ENCODE measurements at places on chromosomes 3 and 15.

DNA sequence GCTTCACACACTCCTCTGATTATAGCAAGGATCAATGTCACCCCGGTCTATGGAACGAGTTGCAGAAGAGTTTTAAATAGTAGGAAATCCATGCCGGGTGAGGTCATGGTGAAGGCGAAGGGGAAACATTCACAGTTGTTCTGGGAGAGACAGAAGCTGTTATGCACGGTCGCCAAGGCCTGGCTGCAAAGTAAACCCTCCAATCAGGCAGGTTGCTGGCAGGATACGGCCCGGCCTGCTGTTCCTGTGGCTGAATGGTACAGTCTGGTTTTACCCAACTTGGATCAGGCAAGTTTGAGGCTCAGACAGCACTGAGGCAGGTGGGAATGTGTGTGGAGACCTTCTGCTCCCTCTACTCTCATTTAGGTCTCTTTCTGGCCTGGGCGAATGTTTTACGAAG, 45.3 kb upstream of the ATP2B2 start:
- DNase-seq = no peak

DNA sequence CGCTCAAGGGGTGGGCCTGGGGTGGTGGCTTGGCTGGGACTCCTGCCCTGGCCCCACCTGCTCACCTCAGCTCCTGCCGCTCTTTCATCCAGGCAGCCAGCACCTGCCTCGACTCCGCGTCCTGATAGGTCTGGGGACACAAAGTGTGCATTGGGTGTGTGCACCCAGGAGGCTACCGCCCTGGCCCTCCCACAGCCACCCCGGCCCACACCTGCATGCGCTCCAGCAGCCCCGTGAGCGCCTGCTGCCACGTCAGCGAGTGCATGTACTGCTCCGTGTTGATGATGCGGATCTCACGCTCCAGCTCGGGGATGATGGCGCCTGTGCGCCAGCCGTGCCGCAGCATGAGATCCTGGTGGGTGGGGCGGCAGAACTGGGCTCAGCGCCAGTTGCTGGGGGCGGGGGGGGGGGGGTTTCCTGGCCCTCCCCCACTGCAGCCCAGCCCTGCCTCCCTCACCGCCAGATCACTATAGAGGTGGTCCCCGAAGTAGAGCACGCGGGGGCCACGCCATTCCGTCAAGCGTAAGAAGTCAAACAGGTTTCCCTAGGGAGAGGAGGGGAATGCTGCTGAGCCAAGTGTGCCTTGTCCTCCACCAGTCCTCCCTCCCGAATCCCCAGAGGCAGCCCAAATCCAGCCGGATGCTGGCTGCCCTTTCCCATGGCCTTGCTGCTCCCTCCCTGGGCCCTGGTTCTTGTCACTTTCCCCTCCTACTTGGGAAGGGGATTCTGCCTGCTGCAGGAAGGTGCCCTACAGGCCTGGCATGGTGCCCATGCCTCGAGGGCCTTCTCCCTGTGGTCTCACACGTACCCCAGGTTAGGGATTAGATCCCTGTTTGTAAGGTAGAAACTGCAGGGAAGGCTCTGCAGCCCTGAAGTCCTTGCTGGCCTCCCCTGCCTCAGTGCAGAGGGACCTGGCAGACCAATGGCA, 8.6 kb downstream of the NT5DC2 start:
- no peak for DNase-seq

DNA sequence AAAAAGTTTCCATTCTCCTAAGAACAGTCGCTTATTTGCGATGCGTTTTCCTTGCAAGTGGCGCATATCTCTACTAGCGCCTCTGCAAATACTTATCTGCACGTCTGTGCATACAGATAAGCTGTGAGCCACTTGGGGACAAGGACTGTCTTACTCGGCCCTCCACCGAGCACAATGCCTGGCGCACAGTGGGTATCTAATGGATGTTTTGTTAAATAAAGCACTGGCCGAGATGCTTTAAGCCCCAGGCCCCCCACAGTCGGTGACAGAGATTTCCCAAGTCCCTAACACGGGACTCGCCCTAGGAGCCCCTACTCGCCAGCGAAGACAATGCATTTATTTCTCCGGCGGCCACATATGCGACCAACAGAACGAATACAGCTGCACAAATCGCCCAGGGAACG, 503 bp downstream of the HLTF start:
- DNase-seq = peak; percentile 41

DNA sequence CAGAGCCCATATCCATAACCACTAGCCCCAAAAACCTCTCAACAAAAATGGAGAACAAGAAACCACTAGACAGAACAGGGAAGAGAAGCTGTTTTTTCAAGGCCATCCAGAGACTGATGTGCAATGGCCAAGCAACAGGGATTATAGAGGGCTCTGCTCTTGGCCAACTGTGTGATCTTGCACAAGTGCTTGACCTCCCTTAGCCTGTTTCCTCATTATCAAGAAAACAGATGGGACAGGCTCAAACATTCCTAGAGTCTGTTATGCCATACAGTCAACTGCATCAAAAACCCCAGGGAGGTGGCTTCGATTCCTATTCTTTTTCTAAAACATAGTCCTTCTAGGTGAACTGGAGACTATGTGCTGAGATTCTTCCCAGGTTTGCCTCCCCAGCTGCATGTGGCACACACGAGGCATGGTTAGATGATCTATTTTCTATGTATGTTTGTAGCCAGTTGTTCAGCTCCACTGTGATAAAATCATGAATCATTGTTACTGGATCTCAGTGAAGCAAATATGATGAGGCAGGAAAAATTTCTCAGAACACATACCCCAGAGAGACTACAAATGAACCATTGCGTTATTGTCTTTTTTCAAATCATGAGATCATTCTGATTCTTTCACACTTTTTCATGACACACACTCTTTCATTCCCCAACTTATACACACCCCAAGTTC, 132.9 kb upstream of the TGFBR2 start:
- DNase-seq = peak; percentile 91

GRCh38 chr3:183591881-183592521, 36.5 kb upstream of the KLHL6 start:
- DNase-seq = peak; percentile 42

GRCh38 chr15:88663141-88663621, 24.4 kb downstream of the ISG20 start:
- peak; percentile 42 for DNase-seq

GRCh38 chr15:73030122-73030679, 22.1 kb upstream of the NEO1 start:
- no peak for DNase-seq

GRCh38 chr15:95864467-95864886, 466.0 kb upstream of the NR2F2 start:
- no peak for DNase-seq

DNA sequence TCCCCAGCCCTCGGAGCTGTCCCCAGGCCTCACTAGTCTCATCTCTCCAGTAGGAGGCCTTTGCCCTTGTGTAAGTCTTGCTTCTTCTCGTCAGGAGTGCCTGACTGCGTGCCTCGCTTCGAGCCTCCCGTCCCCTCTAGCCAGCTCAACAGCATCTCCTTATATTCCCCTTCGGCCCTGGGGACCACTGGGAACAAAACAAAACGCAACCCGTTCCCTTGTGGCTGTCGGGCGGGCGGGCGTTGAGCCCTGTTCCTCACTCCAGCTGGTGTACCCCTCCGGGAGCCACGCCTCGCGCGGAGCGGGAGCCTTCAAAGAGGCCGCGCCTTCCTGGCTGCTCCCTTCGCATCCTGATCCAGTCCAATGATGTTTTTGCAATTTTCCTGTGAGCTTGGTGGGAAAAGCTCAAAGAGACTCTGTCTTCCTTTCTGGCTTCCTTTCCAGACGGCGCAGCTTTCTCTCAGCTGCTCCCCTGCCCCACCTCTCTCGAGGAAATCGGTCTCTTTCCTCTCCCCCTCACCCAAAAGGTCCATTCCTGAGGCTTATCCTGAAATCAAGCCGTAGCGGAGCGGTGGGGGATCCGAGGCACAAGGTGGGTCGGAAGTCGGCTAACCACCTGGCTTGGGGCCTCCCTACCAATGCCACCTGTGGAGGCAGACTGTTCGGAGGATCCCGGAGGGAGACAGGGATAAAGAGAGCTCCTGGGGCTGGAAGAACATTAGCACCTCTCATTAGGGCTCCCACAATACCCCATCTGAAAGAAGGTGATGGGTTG, 33.4 kb upstream of the SRP14 start:
- DNase-seq = no peak

- DNase-seq = no peak
Measured at GRCh38 chr3:71309342-71309741, 274.2 kb downstream of the FOXP1 start.

DNA sequence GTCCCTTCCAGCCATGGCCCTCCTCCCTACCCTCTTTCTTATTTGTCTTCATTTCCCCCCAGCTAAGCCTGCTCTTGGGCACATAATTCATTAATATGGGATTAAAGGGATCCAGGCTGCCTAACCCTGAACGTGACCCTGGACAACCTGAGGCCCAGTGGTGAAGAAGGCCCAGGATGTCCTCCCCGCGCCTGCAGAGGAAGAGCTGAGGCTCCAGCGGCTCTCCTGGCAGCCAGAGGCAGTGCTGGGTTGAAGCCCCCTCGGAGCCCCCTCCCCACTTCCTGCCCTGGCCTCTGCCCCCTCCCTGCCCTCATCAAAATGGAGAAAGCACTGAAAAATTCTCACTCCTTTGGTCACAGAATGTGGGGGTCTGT, 96.5 kb upstream of the ATP2B2 start:
- DNase-seq = no peak

DNA sequence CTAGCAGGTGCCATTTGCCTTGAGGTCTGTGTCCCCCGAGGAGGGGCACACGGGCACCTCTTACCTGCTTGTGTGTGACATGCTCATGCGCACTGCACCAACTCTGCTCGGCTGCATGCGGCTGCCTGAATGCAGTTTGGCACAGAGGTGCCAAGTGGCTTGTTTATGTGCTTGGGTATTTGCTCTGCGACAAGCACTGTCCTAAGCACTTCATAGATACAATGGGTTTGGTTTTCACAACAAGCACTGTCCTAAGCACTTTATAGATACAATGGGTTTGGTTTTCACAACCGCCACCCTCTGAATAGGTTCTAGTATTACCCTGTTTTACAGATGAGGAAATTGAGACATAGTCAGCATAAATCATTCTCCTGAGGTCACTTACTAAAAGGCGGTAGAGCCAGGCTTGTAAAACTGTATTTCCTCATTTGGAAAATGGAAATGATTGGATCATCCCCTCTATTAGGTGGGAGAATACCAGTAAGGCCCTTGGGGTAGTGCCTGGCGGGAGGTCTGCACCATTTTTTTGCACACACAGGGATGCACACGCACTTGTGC, 487 bp downstream of the ITIH4 start:
- DNase-seq = no peak

- no peak for DNase-seq
Measured at GRCh38 chr3:170772175-170772574, 97.8 kb downstream of the RPL22L1 start.

DNA sequence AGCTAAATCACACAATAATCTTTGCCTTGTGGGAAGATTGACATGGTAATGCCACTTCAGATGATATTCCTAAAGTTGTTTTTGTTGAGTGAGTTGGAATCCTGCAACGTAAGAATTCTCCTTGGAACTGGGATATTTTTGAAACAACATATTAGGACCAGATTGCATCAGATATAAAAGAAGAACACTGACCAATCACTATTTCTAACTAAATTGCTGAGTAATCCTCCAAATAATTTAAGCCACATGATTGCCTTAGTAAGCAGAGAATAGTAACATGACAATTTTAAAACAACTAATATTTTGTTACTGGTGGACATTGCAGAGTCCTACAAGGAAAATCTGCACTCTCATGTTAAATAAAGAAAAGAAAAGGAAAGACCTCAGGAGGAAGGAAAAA, 353.9 kb upstream of the LMCD1 start:
- DNase-seq = no peak

- no peak for DNase-seq
Measured at GRCh38 chr3:95334461-95334860, 1271.6 kb downstream of the NSUN3 start.

DNA sequence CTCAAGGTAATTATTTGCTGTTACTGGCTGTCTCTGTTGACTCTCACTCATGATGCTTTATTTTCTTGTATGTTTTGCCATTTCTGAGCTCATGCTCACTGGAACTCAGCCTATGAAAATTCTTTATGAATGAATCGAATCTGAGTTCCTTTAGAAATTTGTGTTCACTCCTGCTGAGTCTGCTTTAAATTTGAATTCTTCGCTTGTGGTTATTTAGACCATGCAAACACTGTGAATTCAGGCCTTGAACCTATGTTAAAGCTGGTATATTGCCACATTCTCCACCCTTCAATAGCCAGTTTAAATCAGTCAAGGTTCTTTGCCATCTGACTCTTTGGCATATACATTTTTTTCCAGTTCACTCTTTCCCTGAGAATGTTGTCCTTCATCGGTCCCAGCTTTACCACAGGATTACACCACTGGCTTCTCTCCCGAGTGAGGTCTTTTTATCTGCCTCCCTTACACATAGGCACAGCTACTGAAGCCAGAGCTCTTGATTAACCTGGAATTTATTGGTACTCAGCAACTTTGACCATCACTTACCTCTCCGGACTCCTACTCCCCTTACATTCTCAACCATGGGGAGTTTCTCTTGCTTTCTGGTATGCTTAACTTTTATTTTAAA, 400.6 kb downstream of the VPS13C start:
- peak; percentile 57 for DNase-seq

DNA sequence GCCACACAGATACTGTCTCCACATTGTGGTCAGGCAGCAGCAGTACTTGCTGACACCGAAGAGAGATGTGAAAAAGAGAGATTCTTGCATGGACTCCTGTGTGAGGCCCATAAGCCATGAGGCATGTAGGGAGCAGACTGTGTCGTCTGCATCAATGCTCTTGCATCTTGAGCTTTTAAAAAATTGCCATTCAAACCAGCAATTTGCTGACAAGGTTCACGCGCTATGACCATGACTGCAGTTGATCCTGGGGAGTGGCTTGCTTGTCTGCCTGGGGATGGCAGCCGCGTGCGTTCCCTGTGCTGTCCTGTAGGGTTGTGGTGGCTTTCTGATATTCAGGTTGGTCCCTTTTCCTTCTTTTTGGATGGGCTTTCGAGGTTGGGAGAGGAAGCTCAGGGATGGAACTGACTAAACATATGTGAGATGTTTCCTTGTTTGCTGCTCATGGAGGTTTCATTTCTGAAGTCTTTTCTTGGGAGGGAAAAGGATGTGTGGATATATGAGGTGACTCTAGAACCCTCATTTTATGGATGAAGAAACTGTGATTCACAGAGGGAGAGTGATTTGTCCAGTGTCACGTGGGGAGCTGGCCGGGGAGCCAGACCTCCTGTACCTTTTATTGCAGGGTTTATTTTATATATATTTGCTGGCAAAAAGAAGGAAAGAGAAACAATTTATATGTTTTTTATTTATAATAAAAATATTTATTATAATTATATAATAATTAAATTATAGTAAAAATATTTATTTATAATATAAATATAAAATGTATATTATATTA, 48.6 kb downstream of the LPP start:
- no peak for DNase-seq
